Natural killer cell (primary cell): ENCODE measurements at places on chromosomes 2 and 18.

DNA sequence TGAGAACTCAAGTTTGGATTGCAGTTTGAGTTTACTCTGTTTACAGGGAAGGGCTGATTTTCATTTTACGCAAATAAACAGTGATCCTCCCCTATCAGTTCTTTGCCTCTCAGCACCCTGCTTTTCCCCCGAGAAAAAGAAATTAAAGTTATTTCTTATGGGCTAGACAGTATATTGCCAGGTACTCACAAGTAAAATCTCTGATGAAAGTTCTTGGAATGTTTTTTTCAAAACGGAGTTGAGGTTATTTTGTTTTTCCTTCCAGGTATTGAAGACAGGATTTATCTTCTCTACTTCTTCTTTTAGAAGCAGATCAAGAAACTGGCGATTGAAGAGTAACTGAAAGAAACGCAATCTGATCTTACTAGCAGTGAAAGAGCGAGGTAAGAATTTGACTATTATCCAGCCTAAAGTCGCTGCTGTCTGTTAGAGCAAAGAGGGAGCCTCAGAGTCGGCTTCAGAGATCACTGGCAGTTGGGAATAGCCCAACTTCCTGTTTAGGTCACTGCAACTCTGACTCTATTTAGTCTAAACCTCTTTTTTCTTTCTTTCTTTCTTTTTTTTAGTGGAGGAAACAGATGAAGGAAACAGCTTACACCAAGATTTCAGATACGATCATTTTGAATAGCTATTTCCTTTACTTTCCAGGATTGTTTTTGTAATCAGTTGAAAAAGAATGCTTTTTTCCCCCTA lies at the start of gene TFPI:
Gene TFPI (minus strand): TSS at position 425 of the 693 bp plus-strand sequence. CDS start 50,667 bp downstream, outside the sequence.
- no peaks in the 10 kb centered on the region for H3K36me3 ChIP-seq
- no peak within 1 kb of the TSS for H3K27ac ChIP-seq
- H3K4me1 ChIP-seq, result no peaks in the 10 kb centered on the region

- no peak for DNase-seq
- H3K36me3 ChIP-seq, result no peaks in the 10 kb centered on the region
- H3K27me3 ChIP-seq, result no peaks in the 10 kb centered on the region
- no peak overlapping the region for H3K27ac ChIP-seq
These were observed 87.3 kb upstream of the SPHKAP start for GRCh38 chr2:228268756-228269155.

- H3K4me3 ChIP-seq, result peak overlapping the region; percentile 76
- no peaks in the 10 kb centered on the region for H3K27me3 ChIP-seq
- DNase-seq, result no peak
- H3K4me1 ChIP-seq, result peaks cover 72% of the 10 kb centered on the region
- peak overlapping the region; percentile 85 for H3K27ac ChIP-seq
These were observed 1.8 kb downstream of the GNLY start for GRCh38 chr2:85695691-85696668.

GRCh38 chr2:201879996-201880395 lies 73.7 kb downstream of the CDK15 start:
- no peak for DNase-seq
- H3K4me1 ChIP-seq, result peaks cover 13% of the 10 kb centered on the region
- H3K36me3 ChIP-seq, result no peaks in the 10 kb centered on the region
- H3K27me3 ChIP-seq, result no peaks in the 10 kb centered on the region
- H3K4me3 ChIP-seq, result no peak overlapping the region
